ENCODE measurements at places on chromosomes 5 and 9. TPM values are rescaled to one million over a fixed set of nuclear protein-coding genes. Genes with fewer than 3 reads are reported as not detected.

TSSK1B gene
- total RNA-seq, result 0.13 TPM

NKD2 gene
- total RNA-seq, result 3.7 TPM

TMEM174 gene
- total RNA-seq, result not detected

IL3 gene
- not detected for total RNA-seq

OR1J2 gene
- not detected for total RNA-seq

SEMA6A gene
- total RNA-seq, result 0.40 TPM

GOLGA2 gene
- total RNA-seq, result 190 TPM

ABHD17B gene
- 16.0 TPM for total RNA-seq

NR2F1-AS1 gene
- 9.8 TPM for total RNA-seq

GRXCR2 gene
- total RNA-seq, result not detected

SLC9A3 gene
- 0.68 TPM for total RNA-seq

CER1 gene
- total RNA-seq, result not detected

PTPRD gene
- total RNA-seq, result 4.0 TPM
